CD4-positive, alpha-beta T cell treated with Interleukin-21 for 1 hour (primary cell): ENCODE measurements at places on chromosomes 3 and 15.
A peak's percentile ranks its signal among the peaks of the same experiment; 100 is the strongest.

GRCh38 chr3:168117059-168117458 lies 21.3 kb upstream of the GOLIM4 start:
- DNase-seq = no peak

- DNase-seq = no peak
Measured at GRCh38 chr3:170632780-170633179, 46.9 kb upstream of the SLC7A14 start.

- no peak for DNase-seq
Measured at GRCh38 chr3:142239421-142239820, 14.0 kb upstream of the GK5 start.

DNA sequence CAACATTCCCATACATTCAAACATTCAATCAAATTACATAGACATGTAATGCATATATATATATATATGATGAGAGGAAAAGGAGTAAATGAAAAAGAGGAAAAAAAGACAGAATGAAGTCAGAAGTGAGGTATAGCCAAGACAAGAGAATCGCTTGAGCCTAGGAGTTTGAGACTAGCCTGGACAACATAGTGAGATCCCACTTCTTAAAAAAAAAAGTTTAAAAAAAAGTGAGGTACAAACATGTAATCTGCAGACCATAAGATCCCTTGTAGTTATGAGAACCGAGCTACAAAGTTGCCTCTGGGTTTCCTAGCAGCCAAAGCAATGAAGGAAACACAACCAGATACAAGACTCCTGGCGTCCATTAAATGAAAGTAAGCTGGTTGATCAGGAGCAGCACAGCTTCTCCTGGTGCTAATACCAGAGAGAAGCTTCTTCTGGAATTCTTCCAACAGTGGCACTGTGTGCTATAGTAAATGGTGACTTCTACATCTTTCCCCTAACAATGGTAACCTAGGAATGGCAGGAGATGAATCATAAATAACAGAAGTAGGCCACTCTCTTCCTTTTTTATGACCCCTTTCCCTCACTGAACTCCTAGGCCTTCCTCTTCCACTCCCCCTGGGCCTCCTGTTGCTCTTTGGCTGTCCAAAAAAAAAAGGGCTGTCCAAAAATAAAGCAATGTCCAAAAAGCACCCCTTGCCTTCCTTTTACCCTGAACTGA lies 3.5 kb downstream of the KCNMB3 start:
- no peak for DNase-seq

DNA sequence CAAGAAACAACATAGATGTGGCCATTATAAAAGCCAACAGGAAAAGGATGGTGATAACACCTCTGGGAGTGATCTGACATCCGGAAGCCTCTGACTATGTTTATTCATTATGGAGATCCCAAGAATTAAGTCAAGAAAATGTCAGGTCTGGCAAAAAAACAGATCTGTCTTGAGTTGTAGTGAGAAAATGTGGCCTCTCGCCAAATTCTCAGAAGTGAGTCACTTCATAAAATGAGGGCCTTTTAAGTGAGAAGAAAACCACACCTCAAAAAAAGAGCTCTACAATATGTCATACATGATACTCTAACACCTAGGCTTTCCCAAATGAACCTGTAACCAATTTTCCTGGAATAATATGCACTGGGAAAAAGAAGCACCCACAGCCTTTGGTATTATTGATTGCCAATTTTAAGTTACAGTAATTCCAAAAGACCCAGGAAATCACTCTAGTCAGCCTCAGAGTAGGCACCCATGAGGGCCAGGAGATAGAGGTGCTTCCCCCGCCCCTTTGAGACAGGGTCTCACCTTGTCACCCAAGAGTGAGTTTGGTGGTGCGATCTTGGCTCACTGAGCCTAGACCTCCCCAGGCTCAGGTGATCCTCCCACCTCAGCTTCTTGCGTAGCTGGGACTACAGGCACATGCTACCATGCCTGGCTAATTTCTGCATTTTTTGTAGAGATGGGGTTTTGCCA lies 38.0 kb downstream of the CCR3 start:
- peak; percentile 67 for DNase-seq

GRCh38 chr3:186524616-186525015 lies 19.6 kb downstream of the CRYGS start:
- no peak for DNase-seq

DNA sequence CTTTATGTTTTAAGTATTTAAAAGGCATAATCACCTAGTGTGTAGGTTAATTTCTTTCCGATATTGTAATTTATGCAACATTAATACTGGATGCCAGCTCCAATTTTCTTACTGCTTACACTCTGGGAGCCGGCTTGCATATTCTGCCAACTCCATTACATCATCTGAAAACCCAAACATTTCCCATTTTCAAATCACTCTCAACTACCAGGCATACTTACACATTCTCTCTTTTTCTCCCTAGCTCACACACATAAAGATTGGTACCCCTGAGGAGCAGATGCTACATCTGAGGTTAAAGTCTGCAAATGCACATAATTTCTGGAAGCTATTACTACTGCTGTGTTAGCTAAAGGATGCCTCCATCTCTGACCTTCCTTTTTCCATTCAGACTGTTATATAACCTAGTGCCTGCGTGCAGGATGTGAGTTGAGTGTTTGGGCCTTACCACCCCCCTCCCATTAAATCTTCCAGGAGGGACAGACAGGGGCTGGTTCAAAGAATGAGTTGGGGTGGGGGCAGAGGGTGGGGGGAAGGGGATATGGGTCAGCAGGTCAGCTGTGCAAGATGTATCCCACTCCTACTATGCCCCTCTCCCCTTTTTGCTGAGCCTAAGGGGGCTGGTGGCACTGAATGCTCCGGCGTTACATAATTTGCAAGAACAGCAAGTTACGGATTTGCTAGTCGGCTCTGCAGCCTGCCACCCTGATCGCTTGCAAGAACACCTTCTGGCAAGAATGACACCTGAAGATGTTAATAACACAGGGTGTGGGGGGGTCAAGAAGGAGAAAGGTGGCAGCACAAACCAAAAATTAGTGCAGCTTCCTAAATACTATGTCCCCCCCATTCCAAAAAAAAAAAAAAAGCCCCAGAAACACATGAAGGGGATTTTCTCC lies 2.5 kb downstream of the RORA start:
- DNase-seq = no peak

DNA sequence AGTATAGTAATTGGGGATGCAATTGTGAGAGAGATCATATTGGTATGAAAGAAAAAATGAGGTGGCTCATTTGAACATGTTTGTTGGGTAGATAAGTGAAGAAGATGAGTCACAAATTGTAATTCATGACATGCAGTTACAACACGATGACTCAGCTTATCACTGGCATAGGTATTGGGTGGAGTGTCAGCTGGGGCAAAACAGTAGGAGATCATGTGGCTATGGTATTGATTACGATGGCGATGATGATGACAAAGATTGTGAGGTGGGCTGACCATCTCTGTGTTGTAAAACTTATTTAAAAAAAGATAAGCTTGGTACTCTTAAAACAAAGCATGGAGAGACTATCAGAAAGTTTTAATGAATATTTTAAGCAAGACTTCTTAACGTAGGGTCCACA lies 11.6 kb upstream of the DPH6 start:
- DNase-seq = no peak

GRCh38 chr15:81901319-81901718 lies 144.5 kb downstream of the MEX3B start:
- DNase-seq = no peak

DNA sequence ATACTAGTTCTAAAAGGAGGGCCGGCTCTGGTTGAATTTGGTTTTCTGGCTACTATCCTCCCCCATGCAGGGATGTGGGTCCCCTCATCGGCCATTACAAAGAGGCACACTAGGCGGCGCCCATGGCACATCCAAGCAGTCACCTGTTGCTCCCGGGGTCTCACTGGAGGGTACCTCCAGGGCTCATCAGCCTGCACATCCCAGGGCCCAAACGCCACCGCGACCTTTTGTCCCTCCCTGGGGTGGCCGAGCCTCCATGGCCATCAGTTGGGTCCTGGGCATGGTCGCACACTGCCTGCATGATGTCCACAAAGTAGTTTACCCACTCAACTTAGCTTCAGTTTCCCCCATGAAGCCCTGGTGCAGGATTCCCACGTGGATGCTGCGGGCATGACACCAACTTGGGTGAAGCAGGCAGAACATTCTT lies 28.3 kb downstream of the IDH3A start:
- peak; percentile 29 for DNase-seq

DNA sequence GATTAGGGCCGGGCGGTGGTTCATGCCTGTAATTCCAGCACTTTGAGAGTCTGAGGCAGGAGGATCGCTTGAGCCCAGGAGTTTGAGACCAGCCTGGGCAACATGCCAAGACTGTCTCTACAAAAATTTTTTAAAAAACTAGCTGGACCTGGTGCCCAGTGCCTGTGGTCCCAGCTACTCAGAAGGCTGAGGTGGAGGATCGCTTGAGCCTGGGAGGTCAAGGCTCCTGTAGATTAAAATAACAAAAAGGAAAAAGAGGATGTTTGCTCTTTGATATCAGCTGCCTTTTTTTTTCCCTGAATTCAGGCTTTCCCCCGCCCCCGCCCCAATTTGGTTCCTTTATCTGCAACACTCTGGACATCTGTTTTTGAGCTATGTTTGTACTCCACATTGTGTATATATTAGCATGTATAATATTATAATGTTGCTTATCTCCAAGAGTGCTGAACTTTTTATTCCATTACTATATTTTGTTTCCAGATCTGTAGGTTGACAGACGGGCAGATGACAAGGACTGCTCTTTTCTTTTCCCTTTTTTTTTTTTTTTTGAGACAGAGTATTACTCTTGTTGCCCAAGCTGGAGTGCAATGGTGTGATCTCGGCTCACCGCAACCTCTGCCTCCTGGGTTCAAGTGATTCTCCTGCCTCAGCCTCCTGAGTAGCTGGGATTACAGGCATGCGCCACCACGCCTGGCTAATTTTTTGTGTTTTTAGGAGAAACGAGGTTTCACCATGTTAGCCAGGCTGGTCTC lies 4.6 kb downstream of the SNAP23 start:
- DNase-seq = no peak

DNA sequence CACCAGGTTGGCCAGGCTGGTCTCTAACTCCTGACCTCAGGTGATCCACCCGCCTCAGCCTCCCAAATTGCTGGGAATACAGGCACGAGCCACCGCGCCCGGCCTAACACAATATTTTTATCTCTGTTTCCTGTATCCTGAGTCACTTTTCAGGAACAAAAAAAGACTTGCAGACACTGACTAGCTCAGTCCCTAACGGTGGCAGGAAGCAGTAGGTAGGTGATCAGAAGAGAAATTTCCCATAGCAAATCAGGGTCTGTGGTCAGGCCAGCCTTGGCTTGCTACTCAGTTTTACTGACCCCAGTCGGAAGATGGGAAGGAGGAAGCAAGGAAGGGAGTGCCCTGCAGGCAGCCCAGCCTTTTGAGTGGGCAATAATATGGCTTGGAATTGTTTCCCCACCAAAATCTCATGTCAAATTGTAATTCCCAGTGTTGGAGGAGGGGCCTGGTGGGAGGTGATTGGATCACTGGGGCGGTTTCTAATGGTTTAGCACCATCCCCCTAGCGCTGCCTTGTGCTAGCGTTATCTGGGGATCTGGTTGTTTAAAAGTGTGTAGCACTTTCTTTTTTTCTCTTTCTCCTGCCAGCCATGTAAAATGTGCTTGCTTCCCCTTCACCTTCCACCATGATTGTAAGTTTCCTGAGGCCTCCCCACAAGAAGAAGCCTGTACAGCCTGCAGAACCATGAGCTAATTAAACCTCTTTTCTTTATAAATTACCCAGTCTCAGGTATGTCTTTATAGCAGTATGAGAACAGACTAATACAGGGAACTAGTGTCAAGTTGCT lies 19.5 kb upstream of the CDCP1 start:
- DNase-seq = no peak

- no peak for DNase-seq
Measured at GRCh38 chr3:9780458-9780812, 10.7 kb upstream of the CAMK1 start.

DNA sequence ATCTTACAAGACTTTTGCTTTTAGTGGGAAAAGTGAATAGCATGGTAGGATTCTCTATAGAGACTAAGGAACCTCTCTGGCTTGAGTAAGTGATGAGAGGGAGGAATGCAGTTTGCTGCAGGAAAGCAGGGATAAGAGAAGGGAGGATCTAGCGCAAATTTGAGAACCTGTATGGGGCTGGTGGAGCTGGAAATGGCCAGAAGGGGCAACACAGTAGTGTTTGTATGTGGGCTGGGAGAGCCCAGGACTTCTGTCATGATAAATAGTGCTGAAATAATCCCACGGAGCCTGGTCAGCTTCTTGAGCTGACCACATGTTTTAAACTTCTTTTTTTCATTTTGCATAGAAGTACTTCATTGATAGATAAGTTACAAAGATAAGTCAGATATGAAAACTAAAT lies 11.2 kb upstream of the SHC4 start:
- no peak for DNase-seq

GRCh38 chr15:63057468-63058345 lies 15.2 kb downstream of the TPM1 start:
- no peak for DNase-seq

DNA sequence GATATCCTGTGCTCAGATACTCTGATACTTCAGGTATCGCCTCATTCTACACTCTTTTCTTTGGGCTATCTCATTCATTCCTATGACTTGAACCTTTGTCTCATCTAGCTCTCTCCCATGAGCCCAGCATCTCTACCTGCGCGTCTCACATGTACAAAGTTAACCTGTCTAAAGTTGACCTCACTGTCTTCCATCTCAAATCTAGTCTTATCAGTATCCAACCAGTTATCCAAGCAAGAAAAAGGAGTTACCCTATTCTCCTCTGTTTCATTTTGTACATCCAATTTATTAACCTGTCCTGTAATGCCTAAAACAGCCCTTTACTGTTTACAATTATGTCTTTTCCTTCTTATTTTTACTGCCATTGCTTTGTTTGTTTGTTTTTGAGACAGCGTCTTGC lies 134.2 kb downstream of the GREM1 start:
- DNase-seq = no peak

- no peak for DNase-seq
Measured at GRCh38 chr15:66919421-66919820, 146.0 kb upstream of the SMAD3 start.

DNA sequence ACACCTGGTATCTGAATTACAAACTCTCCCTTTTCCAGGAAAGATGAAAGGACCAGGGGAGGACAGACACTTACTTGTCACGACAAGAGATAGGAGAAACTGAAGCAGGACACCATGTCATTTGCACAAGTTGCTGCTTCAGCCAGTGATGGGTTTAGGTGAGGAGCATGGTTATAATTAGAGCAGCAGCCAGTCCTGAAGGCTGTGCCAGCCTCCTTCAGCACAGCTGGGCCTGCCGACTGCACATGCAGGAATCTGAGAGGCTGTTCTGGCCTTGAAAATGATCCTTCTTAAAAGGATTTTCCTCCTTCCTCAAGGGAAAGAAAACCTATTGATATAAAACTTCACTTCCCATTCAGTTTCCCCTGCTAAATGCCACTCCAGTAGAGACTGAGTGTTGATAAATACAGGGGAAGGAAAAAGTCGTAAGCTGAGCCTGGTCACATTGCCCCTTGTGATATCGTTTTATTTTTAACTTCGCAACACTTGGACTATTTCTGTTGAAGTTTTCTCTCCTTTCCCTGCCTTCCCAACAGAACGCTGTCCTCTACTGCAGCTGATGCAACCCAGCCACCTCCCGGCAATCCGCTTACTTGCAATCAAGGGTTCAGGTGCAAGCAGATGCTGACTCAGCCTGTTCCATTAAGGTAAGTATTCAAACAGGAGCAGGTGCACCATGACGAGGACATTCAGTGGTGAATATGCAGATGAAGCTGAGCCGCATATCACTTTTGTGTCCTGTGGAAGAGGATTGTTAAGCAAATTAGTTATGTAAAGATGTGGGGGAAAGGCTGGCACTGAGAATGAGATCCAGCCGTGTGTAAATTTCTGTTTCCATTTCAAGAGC lies at the start of gene FBXO40:
TSS of gene FBXO40 (plus strand) at position 524 of the 847 bp plus-strand sequence. CDS start 27,197 bp downstream, outside the sequence.
- DNase-seq = no peak

- no peak for DNase-seq
Measured at GRCh38 chr15:99129644-99130043, 24.8 kb downstream of the SYNM start.
